ENCODE measurements at places on chromosomes 4 and X.

DNA sequence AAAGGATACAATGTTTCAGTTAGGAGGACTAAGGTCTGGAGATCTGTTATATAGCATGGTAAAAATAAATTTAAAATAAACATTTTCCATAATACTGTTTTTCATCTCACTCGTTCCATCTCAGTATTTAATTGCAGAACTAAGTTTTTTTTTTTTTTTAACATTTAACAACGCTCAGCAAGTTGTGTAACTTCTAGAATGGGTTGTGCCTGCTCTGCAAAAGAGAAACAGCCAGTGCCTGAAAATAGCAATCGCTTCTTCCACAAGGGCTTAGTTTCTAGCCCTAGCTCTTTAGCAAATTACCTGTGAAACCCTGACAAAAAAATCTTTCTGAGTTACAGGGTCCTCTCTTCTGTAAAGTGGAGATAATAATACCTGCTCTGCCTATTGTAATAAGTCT, 41.9 kb downstream of the CNGA1 start:
- DNase-seq = no peak

DNA sequence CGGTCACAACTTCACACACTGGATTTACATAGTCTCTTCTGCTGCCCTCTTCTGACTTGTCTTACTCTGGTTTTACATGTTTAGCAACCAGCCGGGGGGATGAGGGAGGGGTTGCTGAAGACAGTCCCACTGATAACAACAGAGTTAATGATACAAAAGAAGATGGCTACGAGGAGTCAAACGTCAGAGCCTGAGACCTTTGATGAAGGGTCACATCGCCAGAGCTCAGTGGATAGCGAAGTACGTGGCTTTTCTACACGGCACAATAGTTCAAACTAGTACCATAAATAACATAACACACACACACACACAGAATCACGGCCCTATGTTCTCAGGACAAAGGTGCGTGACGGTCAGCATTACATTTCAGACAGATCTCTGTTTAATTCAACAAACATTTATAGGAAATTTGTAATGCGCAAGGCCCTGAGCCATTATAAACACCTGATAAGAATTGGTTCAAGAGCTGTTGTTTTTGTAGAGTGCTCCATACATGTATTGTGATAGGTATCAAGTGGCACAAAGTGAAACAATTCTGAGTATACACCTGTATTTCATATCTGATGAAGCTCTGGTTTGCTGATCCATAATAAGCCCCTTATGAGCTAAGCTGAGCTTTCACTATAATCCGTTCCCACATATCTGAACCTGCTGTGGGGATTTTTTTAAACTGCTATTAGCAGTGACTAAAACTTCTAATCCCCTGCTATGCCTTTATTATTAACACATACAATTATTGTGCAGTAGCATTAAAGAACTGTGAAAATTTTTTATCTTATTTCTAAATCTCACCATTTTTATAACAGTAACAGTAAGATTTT, 100.0 kb downstream of the NR3C2 start:
- DNase-seq = no peak

- no peak for DNase-seq
These were observed 41.5 kb downstream of the CBLL2 start for GRCh38 chrX:22314211-22314610.

- DNase-seq = no peak
These were observed 3.8 kb upstream of the AMMECR1 start for GRCh38 chrX:110321670-110322069.

DNA sequence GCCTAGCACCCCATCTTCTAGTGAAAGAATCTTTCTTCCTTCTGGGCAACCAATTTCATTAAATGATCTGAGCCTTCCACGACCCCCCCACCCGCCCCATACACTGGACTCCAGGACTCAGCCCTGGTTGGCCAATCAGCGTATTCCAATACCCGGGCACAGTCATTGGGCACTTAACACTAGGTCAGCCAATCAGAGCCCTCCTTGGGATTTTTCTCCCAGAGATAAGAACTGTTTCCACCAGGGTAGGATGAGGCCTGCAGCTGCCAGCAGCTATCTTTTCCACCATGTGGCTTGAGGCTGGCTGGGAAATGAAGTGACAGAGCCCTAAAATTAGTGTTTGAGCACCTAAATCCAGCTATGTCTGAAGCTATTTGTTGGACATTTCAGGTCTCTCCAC, 418.8 kb downstream of the BCOR start:
- no peak for DNase-seq

DNA sequence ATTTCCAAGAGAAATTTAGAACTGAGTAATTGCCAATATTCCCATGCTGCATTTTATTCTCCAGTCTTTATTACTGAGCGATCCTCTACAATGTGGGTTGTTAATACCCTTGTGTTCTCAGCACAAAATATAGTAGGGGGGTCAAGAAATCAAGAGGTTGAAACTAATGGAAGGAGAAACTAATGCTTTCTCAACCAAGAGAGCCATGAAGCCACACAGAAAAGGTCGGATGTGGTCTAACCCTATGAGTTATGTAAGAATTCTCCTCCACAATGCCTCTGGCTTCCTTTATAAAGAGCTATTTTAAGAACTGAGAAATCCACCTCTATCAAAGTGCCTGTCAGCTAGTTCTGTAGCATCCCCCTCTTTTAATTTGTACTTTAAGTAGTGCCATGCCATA, 268.5 kb downstream of the CHIC1 start:
- no peak for DNase-seq

DNA sequence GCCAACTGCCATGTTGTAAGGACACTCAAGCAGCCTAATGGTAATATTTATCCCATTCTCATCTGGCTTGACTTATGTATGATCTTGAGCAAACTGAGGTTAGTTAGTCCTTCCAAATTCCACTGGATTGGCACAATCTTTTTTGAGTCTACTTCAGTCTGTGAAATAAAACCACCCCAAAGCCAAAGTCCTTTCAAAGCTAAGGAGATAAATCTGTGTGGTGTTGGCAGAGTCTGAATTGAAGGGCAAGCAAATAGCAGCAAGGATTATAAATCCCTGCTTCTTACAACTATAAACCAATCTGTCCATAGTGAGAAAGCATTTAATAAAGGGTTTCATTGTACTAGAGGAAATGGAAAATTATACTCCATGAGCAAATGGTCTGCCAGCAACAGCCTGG, 233.9 kb upstream of the GLRA2 start:
- no peak for DNase-seq

DNA sequence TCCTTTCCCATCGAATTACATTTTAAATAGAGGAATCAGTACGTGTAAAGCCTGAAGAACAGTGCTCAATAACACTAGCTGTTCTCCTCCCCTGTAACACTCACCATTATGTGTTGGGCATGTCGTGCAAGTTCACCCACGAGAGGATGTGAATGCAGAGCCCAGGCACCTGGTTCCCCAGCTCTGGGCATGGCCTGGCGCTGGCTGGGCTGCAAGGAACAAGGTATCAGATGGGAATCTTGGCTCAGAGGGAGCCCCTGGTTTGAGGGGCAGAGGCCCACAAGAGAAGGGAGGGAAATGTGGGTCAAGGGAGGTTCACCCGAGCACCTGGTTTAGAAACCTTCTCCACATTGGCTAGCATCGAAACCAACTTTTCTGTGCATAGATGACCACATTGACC, 41.7 kb upstream of the MTM1 start:
- DNase-seq = no peak

- peak; percentile 6 for DNase-seq
These were observed 38.8 kb upstream of the BEX4 start for GRCh38 chrX:103175944-103176753.

DNA sequence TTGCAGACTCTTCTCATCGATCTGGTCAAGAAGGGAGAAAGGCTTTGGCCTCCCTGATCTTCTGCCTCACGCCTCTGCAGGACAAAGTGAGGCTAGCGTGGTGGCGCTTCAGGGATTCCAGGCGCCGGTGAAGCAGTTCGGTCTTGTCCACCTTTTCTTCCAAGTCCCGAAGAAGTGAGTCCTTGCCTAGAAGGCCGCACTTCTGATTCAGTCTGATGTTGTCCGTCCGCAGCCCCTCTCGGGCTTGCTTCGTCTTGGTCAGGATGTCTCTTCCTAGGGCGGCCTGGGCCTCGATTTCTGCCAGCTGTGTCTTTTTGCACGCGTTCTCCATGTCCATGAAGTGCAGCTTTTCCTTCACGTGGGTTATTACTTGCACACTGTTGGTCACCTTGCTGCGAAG, 1.9 kb upstream of the TADA2B start:
- DNase-seq = no peak

DNA sequence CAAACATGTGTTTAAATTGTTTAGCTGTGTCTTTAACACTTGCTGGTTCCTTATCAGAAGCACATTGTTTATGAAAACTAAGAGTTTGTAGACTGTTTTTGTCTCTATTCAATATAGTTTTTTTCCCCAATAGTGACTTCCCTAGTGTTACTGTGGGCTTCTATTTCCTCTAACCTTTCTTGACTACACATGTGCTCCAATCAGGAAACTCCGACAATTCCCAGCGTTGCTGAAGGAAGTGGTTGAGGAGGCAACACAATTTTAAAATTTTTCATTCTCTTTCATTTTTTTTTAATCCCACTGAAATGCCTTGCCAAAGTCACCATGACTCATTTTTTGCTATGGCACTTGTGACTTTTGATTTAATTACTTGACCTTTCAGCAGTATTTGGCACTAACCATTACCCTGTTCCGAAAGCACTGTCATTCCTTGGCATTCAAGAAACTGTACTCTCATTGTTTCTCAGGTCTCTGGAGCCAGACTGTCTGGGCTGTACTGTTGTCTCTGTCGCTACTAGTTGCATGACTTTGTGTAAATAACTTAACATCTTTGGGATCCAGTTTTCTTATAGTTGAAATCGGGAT, 67.6 kb upstream of the FREM3 start:
- DNase-seq = no peak

GRCh38 chr4:2412885-2413716, 5.3 kb downstream of the ZFYVE28 start:
- peak; percentile 69 for DNase-seq

GRCh38 chrX:76454456-76454927, 27.0 kb downstream of the MAGEE1 start:
- DNase-seq = no peak

- no peak for DNase-seq
These were observed 422.6 kb upstream of the TENM3 start for GRCh38 chr4:181820553-181820952.

DNA sequence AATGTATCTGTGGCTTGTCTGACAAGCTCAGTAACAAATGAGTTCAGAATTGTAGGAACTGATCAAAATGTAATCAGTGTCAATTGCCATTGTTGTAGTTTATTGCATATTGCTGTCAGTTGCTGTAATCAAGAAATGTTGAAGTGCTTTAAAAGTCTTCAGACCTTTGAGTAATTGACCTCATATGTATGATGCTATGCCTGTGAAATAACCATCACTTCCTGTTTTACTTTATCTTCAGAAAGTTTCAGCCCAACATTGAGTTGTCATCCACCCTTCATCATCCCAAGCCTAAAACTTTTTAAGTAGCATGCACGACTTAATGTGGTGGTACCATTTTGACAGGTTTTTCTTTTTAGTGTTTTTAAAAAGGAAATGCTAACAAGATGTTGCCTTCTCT, 212.4 kb downstream of the ARHGAP10 start:
- no peak for DNase-seq

DNA sequence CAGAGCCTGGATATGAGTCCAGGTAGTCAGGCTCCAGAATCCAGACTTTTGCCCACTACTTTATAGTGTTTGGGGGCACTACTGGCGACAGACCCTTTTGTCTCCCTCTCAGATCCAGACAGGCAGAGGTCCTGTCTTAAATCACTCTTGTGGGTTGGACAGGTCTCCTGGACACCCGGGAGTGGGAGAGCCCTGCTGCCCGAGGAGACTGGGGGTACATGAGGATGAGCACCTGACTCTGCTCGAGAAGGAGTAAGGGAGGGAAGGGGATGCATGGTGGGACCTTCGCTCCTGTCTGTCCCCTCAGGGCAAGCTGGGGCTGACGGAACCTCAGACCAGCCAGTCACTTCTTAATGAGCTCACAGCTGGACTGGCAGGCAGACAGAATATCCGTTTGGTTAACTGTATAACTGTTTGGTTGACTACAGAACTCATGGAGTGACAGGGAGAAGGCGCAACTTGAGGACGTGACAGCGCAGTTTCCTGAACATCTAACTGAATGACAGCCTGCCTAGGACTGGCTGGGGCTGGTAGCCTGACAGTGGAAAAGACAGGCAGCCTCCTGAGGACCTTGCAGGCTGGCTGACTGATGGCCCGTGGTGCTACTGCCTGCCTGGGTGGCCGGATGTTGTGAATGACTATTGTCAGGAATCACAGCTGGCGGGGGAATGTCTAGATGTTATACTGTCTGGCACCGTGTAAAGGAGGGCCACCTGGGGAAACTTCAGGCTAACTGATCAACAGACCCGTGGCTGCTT, 1.6 kb upstream of the SUV39H1 start:
- DNase-seq = no peak

DNA sequence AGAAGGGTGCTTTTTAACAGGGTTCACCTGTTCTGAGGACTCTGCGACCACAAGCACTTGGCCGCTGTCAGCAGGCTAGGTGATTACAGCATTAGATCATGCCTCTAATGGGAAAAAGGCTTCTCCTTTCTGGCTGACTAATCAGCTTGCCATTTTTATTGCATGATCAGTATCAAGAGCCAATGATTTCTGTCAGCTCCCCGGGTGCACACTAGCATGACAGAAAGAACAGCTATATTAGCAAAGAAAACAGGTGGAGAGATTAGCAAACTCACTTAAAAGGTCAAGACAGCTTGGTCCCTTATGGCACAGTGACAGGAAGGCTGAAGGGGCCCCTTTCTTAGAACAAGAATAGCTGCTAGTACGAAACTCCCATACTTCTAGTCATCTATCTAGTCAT, 170.0 kb downstream of the SMIM20 start:
- peak; percentile 81 for DNase-seq

DNA sequence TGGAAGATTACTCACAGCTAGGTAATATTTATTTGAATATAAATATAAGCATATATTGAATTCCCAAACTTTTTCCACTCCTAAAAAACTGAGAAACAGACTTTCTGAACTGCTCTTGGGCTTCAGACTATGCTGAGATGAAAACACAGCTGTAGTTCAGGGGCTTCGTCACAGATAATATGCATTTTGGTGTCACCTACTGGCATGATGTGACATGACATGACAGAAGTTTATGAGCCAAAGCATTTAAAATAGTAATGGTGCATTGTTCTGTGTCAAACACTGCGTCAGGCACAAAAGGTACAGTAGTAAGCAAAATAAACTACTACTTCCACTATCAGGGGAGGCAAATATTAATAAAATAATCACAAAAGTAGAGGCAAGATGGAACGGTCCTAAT, 171.3 kb downstream of the BTC start:
- no peak for DNase-seq

GRCh38 chr4:129337228-129337620, 241.3 kb downstream of the C4orf33 start:
- no peak for DNase-seq

GRCh38 chrX:134911348-134911747, 79.4 kb upstream of the SMIM10 start:
- no peak for DNase-seq

Data from DMS79 (cell line).